WERI-Rb-1 (cell line): ENCODE measurements at places on chromosomes 5 and 9.

- no peak for DNase-seq
These were observed 149.9 kb downstream of the TRIO start for GRCh38 chr5:14292766-14293658.

DNA sequence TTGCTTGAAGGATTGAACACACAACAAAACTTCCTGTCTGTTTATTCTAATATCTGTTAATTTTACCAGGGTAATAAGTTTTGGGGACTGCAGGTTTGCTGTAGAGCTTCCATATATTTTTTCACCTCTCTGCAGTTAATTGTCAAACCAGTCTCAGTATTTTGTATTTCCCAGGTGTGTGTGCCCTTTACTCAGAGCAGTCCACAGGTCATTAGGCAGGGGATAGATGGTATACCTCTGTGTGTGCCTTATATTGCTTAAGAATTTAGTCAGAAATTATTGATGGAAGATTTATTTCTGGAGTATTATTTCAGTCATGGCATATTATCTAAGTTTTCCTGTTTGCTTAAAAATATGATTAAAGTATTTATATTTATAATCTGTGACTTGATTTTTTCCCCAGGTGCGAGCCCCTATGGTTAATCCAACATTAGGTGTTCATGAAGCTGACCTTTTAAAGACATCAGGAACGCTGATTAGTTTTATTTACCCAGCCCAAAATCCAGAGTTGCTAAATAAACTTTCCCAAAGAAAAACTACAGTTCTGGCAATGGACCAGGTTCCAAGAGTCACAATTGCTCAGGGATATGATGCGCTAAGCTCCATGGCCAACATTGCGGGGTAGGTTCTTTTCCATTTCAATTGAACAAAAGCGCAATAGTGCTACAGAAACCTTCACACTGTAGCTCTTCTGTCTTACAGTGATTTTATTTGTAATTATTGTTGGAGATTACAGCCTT is 12.6 kb downstream of the NNT start:
- DNase-seq = no peak

DNA sequence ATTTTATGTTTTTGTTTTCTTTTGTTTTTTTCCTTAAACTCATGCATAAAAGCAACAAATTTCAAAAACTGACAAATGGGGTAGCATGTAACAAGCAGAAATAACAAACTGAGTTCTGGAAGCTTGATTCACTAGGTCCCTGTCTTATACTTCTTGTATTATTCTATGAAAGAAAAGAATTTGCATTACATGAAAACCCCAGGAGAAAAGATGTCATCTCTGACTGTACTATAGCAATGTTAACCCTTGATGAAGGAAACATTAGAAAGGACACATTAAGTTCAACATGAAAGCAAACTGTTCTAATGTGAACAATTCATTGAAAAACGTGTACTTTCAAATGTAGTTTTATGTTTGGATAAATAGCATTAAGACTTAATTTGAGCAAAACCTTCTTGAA is 9.2 kb downstream of the RAB14 start:
- no peak for DNase-seq

DNA sequence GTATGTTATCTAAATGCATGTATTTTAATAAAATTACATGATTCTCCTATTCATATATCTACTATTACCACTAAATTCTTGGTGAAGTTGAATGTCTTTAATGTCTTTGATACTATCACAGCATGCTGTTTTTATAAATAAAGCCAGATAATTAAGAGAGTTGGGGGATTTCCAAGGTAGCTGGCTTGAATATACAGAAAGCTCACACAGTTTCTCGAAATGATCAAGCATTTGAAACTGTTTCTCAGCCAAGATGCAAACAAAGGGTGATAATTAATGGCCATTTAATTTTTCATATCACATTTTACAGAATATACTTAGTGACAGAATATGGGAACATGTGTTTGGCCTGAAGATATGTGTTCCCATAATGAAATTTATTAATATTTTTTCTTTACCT is 145.6 kb upstream of the CDH12 start:
- DNase-seq = no peak
